Activated CD8-positive, alpha-beta memory T cell treated with anti-CD3 and anti-CD28 coated beads, Interleukin-2, amount 10 ng/mL, durations not matched to agents 7 days and 5 days (primary cell): ENCODE measurements at places on chromosomes 7 and 10.
A peak's percentile ranks its signal among the peaks of the same experiment; 100 is the strongest.

DNA sequence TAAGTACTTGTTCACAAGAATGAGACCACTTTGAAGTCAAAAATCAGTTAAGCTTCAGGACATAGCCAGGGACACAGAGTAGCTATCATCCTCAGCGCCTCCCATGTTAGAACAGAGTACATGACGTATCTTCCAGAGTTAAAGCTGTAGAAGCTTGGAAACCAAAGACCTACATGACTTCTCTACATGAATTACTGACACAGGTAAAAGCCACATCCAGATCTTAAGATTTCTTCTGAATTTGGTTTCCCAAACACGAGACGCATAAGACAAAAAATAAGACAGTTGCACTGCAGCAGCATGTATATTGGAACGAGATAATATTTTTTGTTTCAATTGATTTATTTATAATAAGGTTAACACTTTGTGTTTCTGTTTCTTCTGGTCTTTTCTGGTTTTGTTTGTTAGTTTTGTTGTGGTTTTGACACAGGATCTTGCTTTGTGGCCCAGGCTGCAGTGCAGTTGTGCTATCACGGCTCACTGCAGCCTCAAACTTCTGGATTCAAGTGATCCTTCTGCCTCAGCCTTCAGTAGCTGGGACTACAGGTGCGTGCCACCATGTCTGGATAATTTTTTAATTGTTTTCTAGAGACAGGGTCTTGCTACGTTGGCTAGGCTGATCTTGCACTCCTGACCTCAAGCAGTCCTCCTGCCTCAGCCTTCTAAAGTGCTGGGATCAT, 10.2 kb upstream of the EPC1 start:
- DNase-seq: peak; percentile 77

GRCh38 chr10:70309661-70310060, 25.9 kb upstream of the NPFFR1 start:
- DNase-seq: no peak

- no peak for DNase-seq
These were observed 5.8 kb downstream of the CDK6 start for GRCh38 chr7:92830532-92831110.

GRCh38 chr10:103652599-103653281, 159.2 kb downstream of the NEURL1 start:
- DNase-seq: no peak

DNA sequence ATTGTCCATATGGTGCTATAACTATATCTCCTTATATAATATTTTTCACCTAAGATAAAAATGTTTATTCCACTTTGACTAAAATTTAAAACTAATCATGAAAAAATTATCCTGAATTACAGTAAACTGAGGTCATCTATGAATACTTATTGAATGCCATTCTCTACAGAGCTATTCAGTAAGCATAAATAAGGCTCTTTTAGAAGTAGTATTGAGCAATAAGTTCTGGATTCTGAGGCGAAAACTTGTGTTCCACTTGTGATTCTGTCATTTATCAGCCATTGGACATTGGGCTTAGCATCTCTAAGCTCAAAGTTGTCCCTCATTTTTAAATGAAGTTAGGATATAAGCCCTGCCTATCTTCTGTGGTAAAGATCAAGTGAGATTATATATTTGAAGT, 130.8 kb downstream of the WNT2 start:
- no peak for DNase-seq

DNA sequence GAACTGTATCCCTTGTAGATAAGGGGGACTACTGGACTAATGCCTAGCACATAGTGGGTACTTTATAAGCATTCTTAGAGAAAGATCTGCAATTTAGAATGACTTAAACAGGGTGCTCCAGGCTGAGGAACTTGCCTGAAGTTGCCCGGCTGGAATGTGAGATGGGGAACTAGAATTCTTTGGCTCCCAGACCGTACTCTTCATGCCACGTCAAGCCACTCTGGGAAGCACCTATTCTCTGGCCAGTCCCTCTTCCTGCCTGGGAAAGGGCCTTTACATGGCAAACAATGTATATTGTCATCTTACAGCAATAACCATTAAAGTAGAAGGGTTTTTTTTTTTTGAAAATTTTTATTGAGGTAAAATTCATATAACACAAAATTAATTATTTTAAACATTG, 34.5 kb downstream of the ATXN7L1 start:
- no peak for DNase-seq

GRCh38 chr7:53325061-53325460, 289.6 kb downstream of the POM121L12 start:
- DNase-seq: no peak
